ENCODE measurements at places on chromosomes 7 and 10.

- DNase-seq: no peak
Measured at GRCh38 chr7:96331233-96331632, 9.3 kb upstream of the SLC25A13 start.

GRCh38 chr7:151394076-151395035 is 15.5 kb downstream of the WDR86 start:
- DNase-seq: no peak

DNA sequence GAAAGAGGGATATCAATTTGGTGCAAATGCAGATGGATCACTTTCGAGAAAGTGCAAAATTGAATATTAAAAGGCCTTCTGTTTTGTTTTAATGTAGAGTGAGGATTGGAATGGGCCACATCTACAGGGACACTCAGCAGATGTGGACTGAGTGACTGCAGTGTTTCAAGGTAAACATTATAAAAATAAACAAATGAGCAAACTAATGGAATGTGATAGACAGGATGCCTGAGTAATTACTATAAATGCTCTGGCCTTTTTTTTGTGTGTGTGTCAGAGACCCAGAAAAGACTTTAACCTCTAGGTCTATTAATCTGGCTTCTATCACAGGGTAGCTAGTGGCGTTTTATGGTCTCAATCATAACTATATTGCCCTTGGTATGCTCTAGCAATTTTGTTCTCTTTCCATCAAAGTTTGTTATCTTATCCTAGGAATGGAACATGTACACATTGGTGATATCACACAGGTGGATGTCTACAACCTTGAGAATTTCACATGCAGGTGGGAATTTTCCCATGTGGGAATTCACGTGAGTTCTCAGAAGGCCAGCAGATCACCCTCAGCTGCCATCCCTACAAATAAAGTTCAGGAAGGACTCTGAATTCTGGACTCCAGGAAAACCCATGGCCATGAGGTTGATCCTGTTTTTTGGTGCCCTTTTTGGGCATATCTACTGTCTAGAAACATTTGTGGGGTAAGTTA is at the start of gene CPA2:
TSS of gene CPA2 (plus strand) at position 606 of the 703 bp plus-strand sequence. CDS start at position 625, 19 bp downstream.
- no peak for DNase-seq

DNA sequence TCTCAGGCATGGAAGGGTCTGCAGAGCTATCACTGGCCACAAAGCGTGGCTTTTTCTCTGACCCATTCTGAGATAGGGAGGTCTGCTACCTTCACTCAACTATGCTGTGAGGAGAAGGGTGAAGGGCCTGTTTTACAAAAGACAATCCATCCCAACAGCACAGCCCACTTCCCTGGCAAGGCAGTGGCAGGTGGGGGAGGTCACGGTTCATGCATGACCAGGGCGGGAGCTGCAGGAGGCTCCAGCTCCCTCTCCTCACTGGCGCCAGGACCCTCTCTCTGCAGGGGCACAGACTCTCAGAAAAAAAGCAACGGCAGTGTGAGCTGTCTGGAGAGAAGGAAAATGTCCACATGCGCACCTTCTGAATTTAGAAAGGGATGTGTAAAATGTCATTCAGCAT is 28.5 kb downstream of the GRB10 start:
- DNase-seq: no peak

GRCh38 chr7:122307228-122307621 is 2.7 kb upstream of the FEZF1 start:
- DNase-seq: no peak
